ENCODE measurements at places on chromosomes 7 and 10.
A peak's percentile ranks its signal among the peaks of the same experiment; 100 is the strongest.

- peak; percentile 49 for DNase-seq
These were observed 67.4 kb downstream of the REEP3 start for GRCh38 chr10:63588436-63589167.

- DNase-seq: no peak
These were observed 50.6 kb upstream of the SMNDC1 start for GRCh38 chr10:110355141-110355831.

GRCh38 chr10:93357680-93358079 lies 124.5 kb downstream of the MYOF start:
- no peak for DNase-seq

DNA sequence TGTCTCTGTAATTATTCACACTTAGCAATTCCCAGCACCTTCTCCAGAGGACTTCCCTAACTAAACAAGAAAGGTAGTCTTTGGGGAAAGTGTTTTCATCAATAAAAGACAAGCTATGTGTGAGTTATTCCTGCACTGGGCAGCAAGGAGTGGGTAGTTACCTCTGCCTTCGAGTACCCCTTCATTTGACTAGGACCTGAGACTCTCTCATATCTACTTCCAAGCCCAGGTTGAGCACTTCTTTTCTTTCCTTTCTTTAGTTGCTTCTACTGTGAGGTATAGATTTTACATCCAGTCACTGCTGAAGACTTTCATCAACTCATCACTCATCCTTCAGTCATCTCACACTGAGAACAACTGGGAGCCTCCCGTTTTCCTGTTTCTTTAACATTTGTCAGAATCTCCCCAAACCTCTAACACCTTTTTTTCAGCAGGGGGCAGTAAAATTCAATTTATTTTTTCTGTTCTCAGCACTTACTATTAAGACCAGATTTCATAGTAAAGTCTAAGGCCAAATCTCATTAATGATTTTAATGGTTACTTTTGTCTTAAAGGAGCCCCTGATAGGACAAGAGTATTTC lies 80.1 kb upstream of the PRSS1 start:
- no peak for DNase-seq

- no peak for DNase-seq
These were observed 191.0 kb downstream of the DGKI start for GRCh38 chr7:137655804-137656203.

- peak; percentile 93 for DNase-seq
These were observed 41.5 kb upstream of the ZNF32 start for GRCh38 chr10:43689955-43690771.

DNA sequence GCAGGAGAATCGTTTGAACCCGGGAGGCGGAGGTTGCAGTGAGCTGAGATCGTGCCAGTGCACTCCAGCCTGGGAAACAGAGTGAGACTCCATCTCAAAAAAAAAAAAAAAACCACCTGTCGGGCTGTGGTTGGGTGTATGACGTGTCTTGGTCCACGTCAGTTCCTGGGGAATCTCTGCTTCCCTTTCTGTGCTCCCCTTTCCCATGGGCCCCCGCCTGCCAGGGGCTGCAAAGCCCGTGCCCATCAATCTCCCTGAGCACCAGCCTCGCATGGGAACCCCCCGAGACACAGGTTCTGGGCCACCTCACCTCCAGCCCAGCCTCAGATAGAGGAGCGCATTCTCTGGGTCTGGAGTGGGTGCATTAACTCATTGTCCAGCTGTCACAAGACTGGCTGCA lies 2.3 kb upstream of the SH2B2 start:
- no peak for DNase-seq

GRCh38 chr7:80047032-80047431 lies 87.6 kb upstream of the GNAI1 start:
- no peak for DNase-seq

DNA sequence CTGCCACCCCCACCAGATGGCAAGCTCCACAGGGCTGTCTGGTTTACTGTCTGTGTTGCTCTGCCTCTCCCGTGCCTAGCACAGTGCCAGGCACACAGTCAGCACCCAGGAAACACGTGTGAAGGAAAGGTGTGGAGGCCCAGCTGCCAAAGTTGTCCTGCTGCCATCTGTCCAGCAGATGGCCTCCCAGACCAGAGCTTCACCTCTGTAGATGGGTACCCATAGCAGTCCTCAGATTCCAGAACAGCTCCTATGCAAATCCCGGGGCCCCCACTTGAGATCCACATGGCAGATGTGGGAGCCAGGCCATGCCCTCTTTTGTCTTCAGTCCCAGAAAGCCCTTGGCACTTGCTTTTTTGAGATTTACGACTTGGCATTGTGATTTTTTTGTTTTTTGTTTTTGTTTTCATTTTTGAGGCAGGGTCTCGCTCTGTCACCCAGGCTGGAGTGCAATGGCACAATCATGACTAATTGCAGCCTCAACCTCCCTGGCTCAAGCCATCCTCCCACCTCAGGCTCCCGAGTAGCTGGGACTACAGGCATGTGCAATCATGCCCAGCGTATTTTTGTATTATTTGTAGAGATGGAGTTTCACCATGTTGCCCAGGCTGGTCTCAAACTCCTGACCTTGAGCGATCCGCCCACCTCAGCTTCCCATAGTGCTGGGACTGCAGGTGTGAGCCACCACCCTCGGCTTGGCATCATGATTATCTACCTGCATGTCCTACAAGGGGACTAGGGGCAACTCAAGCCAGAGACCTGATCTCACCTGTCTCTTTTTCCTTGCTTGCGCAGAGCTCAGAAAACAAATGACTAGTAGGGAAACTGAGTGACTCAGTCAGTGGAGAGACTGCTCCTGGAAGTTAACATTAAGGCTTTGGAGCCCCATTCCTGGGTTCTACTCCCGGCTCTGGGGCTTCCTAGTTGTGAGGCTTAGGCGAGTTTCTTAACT lies 16.9 kb upstream of the PALD1 start:
- DNase-seq: no peak

DNA sequence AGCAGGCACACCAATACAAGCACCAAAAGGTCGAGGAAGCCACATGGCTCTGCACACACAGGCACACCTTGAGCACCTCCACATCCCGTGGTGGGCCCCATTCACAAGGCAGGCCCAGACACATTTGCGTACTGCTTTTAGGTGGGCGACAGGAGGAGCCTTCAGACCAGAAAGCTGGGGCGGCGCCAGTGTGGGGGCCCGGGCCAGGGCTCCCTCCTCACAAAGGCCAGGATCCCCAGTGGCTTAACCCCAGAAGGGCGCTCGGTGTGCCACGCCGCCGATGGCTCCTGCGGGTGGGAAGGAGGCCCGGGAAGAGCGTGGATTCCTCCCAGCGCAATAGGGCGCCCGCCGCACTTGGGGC lies 2.8 kb upstream of the SMARCD3 start:
- no peak for DNase-seq
